Stimulated activated naive CD4-positive, alpha-beta T cell (primary cell): ENCODE measurements at places on chromosomes 16 and 17.

DNA sequence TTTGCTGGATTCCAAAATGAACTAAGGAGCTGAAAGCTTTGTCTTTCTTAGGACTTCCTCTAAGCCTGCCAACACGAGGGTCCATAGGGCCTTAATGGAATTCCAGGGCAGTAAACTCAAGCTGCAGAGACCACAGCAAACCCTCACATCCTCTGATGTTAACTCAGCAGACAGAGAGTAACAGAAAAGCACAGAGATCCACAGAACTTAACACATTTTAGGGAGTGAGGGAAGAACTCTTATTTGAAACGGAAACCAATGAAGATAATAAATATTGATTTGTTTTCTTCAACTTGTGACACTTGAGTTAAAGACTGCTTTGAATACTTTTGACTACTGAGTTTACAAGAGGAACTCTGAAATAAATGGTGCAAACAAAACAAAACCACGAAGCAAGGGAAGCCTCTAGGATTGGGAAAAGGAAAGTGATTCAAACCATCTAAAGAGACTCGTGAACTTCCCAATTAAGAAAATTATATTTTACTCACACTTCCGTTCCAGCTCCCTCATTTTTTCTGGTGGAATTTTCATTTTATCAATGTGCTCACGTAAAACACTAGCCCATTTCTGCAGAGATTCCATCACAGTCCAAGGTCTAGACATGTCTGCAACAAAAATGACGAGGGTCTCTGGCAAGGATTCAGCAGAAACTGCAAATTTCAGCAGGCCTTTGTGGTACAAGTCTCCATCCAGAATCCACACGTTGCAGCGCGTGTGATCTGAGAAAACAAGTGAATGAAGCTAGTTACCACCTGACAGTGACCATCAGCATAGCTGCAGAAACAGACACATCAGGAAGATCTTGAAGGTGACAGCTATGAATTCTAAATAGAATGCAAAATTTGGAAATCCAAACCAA is 9.2 kb downstream of the DYNC1LI2 start:
- DNase-seq, result no peak

DNA sequence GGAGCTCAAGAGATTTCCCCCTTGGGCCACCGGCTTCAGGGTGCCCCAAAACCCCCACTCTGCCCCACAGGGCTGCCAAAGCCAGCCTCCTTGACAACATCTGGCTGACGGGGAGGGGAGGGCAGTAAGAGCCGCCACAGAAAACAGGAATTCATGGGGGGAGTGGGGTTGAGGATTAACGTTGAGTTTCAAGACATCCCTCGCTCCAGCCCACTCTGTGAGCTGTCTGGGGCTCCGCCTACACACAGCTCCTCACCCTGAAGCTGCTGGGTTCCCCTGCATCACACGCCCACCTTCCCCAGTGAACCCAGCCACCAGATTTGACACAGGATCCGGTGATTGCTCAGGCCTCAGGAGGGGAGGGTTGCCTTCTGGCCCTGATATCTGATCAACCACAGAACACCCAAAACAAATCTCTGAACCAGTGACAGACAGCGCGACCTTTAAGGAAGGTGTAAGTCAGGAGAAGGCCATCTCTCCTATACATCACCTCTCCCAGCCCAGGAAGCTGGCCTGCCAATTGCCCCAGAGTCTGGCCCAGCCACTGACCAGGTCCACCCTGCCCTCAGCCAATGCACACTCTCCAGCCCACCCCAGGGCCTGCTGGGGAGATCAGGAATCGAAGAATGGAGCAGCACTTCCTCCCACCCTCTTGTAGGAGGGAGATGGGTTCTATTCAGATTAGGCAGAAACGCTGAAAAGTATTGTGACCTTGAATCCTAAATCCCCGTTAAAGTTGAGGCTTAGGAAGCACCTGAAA is 132.1 kb downstream of the CLEC16A start:
- no peak for DNase-seq

DNA sequence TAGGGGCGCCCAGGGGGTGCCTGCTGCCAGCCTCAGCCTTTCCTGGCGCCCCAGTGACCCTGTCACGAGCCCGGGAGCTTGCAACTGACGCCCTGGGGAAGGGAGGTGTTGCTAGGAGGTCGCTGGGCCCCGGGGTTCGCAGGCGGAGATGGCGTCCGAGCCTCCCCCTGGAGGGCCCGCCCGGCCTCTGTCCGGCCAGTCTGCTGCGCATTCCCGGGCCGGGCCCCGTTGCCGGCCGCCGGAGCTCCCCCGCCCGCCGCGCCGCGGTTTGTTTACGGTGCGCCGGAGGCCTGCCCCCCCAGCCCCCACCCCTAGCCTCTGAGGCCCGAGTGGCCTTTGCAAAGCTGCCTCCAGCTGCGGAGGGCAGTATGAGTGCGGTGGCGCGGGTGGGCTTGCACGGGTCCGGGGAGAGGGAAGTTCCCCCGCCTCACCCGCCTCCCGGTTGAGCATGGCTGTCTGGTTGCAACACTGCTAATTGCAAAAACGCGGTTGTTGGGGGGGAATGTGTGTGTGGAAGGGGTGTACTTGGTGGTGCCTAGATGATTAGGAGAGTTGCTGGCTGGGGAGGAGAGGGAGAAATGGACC is 514 bp downstream of the THRA start:
- DNase-seq, result no peak

DNA sequence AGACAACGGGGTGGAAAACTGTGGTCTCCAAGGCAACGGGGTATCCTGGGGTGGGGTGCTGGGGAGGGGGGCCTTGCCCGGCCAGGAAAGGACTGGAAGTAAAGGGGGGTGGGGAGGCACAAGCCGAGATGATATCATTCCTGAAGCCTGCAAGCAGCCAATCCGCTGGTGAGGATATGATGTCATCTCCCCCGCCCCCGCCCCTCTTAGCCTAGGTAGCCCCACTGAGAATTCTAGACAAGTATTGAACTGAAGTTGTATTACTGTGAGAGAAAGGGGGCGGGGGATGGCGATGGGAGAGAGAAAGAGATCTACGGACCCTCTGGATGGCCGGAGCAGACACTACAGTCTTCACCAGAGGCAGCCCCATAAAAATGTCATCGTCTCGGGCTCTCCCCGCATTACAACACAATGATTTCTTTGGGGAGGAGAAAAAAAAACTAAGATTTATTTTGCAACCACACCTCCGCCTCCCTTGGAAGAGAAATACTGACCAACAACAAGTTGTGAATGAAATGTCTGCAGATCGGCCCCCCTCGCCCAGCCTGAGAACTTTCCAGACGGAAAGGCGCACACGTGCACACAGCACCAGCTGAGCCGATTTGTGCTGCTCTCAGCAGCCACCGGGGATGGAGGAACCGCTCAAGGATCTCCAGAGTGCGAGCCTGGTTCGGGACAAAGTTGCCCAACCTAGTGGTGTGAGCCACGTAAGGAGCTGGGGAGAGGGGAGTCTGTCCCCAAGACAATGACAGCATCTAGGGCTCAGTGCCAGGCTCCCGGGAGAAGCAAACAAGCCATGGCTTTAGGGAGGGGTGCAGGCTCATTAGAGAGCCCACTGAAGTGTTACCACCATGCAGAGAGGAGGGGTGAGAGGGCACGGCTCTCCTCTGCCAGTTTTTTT is 222.1 kb downstream of the SOX9 start:
- no peak for DNase-seq

DNA sequence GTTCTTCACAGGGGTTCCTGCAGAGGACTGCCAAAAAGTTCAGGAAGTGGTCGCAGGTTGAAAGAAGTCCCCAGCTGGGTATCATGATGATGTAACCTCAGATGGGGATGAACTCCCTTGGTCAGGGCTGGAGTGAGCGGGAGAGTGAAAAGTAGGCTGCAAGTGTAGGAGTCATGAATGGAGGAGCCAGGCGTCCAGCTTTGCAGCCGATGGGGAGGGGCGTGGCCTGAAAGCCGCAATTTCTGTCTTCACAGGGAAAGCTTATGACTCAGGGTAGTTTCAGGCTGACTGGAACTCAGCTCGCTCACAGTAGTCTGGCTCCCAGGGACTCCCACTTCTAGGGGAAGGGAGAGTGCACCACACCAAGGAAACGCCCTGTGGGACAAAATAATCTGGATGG is 70.0 kb upstream of the HS3ST3A1 start:
- DNase-seq, result no peak

DNA sequence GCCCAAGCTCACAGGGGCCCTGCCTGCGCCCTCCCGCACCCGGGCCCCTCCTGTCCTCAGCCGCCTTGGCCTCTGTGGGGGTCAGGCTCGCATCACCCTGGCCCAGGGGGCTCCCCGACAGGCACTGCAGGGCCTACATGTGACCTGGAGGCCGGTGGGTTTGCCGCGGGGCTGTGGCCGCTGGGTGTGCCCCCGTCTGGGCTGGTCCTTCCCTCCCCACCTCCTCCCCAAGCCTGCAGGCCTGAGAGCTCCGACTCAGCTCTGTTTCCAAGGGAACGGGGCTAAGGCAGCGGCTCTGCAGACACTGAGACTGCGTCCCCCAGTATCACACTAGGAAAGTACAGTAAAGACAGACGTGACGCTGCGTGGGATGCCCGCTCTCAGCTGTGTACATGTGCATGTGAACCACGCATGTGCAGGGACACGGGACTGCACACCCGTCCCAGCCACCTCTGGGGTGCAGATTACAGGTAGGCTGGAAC is 16.5 kb upstream of the WDR45B start:
- DNase-seq, result no peak

- no peak for DNase-seq
Measured at GRCh38 chr17:41267711-41268110, 2.5 kb downstream of the KRTAP9-6 start.

- DNase-seq, result no peak
Measured at GRCh38 chr17:73510981-73511718, 133.1 kb downstream of the SDK2 start.

DNA sequence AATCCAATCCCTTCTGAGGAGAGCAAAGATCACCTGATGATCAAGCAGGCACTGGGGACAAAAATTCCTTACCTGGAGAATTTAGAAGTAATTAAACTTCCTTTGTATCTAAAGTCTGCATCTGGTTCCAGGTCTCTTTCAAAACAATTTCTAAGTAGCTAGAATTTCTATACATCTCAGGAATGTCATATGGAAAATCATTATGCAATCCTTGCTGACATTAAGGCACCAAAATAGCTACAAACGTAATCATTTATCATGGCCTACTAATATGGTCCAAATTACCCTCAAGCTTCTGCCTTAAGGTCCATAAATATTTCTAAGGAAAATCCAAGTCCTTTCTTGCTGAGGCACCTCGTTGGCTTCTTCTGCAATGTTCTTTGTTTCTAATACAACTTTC is 32.9 kb upstream of the YPEL2 start:
- DNase-seq, result no peak

DNA sequence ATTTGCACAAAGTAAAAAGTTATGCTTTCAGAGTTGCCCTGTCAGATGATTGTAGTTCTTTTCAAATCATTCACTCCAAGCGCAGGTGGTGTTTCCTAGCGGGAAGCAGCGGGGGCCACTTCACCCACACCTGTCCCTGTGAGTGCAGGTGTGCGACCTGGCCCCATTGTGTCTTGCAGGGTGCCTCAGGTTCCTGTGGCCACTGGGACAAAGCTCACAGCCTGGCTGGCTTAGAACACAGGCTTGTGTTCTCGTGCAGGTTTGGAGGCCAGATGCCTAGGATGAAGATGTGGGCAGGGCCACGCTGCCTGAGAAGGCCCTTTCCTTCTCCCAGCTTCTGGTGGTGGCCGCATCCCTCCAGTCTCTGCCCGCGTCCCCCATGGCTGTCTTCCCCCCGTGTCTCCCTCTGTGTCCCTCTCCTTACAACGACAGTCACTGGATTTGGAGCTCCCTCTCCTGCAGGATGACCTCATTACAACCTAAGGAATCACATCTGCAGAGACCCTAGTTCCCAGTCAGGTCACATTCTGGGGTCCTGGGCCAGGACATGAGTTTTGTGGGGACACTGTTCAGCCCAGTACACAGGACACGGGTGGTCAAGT is 90.5 kb downstream of the NPIPB11 start:
- DNase-seq, result no peak

GRCh38 chr16:47424846-47425245 is 36.0 kb downstream of the ITFG1 start:
- no peak for DNase-seq

- DNase-seq, result no peak
Measured at GRCh38 chr16:49275050-49275730, 6.4 kb downstream of the CBLN1 start.

DNA sequence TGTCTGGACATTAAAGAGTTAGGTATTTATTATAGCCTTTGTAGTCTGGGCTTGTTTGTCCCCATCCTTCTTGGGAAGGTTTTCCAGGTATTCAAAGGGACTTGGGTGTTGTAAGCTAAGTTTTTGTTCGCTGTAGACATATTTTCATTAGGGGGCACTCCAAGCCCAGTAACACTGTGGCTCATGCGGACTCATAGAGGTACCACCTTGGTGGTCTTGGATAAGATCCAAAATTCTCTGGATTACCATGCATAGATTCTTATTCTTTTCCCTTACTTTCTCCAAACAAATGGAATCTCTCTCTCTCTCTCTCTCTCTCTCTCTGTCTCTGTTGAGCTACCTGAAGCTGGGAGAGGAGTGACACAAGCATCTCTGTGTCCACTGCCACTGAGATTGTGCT is 48.9 kb downstream of the ERCC4 start:
- DNase-seq, result no peak

- DNase-seq, result no peak
Measured at GRCh38 chr16:88601313-88602036, 31.3 kb downstream of the ZC3H18 start.

DNA sequence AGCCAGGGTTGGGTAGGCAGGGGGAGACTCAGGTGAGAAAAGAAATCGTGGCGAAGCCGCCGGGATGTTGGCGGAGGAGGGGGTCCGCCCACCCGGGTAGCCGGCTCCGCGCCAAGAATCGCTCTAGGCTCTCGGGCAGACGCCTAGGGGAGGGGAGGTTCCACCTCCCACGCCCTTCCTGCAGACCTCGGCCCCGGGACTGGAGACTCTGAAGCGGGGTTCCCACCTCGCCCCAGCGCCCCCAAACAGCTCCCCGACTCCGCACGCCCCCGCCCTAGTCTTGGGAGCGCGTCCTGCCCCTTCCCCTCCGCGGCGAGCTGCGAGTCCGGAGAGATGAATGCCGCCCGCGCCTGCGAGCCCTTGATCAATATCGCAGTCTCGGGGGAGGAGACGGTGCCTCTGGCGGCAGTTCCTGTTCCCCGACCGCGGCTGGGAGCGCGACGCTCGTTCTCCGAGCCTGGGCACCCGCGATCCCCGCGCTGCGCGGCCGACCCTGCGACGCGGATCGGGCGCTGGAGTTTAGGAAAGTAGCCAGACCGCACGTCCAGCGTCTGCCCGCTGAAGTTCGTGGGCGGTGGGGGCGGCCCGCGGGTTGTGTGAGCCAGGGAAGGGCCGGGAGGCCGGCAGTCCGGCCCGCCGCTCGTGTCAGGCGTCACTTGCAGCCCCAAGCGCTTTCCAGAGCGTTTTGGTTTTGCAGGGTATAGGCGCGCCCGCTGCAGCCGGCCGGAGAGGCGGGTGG is 790 bp downstream of the CRHR1 start:
- DNase-seq, result peak; percentile 33

GRCh38 chr16:9092978-9093344 is 1.5 kb downstream of the HAPSTR1 start:
- no peak for DNase-seq

DNA sequence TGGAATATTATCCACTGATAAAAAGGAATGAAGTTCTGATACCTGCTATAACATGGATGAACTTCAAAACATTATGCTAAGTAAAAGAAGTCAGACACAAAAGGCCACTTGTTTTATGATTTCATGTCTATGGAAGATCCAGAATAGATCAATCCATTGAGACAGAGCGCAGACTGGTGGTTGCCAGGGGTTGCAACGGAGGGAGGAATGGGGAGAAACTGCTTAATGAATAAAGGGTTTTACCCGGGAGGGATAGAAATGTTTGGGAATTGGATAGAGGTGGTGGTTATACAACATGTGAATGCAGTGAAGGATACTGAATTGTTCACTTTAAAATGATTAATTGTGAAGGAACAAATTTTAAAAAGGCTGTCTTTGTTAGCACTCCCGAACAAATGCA is 30.2 kb downstream of the WDR59 start:
- DNase-seq, result no peak

- DNase-seq, result no peak
Measured at GRCh38 chr17:17455173-17455572, 21.6 kb upstream of the MED9 start.
